ENCODE measurements at places on chromosomes 12 and 14. TPM values are rescaled to one million over a fixed set of nuclear protein-coding genes. Genes with fewer than 3 reads are reported as not detected.

DNA sequence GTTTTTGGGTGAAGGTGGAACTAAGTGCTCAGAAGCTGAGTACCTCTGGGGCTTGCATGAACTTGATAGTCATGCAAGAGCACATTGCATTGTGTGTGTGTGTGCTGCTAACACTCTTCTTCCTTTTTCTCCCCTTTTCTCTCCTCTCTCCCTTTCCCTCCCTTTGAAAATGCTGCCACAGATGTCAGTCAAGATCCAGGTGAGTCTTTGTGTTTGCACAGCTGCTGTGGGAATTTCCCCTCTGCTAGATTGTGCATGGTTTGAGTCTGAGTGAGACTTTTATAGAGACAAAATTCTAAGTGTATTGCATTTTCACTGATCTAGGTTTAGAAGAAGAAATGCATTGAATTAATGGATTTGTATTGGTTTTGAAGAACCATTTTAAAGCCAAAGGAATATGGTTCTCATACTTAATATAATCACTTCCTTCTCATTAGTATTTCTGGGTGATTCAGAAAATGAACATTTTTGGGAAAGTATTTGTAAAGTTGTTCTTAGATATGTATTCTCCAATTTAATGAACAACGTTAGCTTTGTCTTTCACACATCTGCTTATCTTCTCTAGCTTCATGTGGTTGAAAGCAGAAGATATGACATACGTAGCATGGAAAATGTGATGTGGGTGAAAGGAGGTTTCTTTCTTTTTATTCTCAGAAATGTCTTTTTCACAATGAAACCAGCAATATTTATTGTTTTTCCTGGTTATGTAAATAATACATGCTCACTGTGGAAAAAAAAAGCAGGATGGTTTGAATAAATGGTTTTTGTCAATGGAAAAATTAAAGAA lies 108.5 kb downstream of the NRXN3 start:
- DNase-seq: no peak
- H3K4me1 ChIP-seq: no peaks in the 10 kb centered on the region
- no peak overlapping the region for H3K4me3 ChIP-seq
- no peaks in the 10 kb centered on the region for H3K27me3 ChIP-seq
- no peak overlapping the region for H3K27ac ChIP-seq

LALBA gene
- not detected for total RNA-seq

GRCh38 chr12:92234533-92234932 lies 88.9 kb upstream of the BTG1 start:
- H3K27ac ChIP-seq: no peak overlapping the region
- H3K4me1 ChIP-seq: no peaks in the 10 kb centered on the region
- H3K36me3 ChIP-seq: no peaks in the 10 kb centered on the region
- DNase-seq: no peak
- no peak overlapping the region for H3K4me3 ChIP-seq

JPH4 gene
- not detected for total RNA-seq

DNA sequence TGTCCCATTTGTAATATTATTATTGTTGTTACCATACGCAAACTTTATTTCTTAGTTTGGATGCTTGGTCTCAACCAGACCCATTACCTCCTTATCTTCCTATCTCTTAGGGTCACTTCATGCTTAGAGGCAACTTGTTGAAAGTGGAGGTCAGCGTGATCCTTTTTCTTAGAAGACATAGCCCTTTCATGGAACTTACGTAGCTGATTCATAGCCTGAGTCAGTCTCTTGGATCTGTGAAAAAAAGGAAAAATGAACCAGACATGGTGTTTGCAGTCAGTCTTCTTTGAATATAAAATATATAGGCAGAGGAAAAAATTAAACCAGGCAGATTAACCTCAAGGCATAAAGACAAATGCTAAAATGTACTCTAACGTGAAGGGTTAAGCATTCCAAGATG lies 613.7 kb downstream of the DIO2 start:
- H3K36me3 ChIP-seq: no peaks in the 10 kb centered on the region
- H3K27ac ChIP-seq: no peak overlapping the region
- H3K27me3 ChIP-seq: no peaks in the 10 kb centered on the region
